ENCODE measurements at places on chromosomes 11 and 22.

DNA sequence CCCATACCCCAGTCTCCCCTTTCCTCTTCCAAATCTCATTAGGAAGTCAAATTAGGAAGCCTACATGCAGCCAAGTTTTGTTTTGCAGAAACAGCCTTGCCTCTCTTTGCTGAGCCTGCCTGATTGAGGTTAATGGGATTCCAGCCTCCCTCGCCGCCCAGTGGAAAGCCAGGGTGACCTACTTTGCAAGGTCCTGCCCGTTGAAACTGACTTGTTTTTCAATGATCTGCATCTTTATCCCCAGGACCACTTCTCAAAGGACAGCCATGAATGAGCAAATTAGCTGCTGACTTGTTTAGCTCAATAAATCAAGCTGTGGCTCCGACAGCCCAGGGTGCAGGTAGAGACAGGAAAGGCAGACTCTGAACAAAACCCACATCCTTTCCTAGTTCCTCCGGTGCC, 110.4 kb downstream of the RRAS2 start:
- peak; percentile 26 for DNase-seq

- peak; percentile 43 for DNase-seq
Measured at GRCh38 chr11:119791701-119792151, 62.7 kb upstream of the NECTIN1 start.

GRCh38 chr11:119460097-119460496, 37.1 kb upstream of the THY1 start:
- no peak for DNase-seq

GRCh38 chr22:46974631-46975585, 212.5 kb downstream of the TBC1D22A start:
- DNase-seq: no peak

DNA sequence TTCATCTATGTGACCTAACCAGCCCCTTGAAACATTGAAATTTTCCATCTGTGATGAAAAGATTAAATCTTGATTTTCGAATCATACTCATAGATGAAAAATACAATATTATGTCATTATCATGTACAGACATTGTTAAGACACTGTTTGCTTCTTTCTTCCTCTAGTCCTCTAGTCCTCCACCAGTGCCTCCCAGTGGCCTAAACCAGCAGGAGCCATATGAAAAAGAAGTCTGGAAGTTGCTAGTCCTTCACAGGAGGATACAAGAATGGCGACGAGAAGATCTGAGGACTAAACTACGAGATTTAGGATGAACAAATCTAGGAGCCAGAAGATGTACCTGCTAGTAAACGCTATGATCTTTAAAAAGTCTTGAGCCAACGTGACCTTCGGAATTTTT, 134.1 kb downstream of the SLC17A6 start:
- no peak for DNase-seq

DNA sequence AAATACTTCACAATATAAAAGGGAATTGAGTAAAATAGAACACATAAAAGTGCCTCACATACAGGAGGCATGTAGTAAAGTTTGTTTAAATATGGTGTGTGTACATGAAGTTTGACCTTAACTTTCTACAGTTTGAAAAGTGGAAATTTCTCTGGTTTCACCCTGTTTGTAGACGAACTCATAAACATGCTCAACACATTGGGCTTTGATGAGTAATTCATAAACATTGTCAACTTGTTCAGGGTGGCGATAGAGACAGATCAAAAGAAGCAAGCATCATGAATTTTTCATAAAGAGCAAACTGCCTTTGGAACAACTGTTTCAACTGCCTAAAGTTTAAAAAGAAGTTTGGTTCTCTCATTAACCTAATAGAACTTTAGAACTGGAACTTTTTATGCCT, 9.1 kb downstream of the SLN start:
- no peak for DNase-seq

DNA sequence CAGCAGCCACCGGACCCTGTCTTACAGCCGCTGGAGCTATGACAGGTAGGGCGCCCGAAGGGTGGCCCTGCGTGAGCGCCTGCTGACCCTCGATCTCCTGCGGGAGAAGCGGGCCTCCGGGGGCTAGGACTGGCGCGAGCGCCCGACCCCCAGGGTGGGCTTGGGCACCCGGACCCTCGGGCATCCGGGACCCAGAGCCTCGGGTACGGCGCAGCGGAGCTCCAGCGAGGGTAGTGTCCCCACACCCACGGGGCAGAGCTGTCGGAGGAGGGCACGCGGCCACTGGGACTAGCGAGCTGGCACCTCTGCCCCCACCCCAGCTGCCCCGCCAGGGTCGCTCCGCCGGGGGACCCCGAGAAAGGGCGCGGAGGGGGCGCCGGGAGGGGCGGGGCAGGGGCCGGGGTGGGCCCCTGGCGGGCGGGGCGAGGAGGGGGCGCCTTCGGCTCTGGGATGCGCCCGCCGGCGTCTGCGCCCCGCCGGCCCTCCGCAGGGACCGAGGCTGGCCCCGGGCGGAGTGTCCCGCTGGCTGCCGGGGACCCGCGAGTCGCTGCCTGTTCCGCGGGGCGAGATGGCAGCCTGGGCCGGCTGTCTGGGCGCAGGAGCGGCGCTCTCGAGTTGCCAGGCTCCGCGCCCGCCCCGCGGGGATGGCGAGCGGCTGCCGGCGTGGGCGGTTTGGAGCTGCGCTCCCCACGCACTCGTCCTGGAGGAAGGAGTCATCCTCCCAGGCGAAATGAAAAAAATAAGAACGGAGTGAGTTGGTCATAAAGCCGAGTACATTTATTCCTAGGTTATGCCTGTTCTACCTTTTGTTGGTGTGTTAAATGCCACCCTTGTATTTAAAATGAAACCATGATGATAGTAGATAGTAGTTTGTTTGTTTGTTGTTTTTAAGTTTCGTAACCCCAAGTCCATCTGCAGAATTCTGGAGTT, 32.4 kb downstream of the EIF3F start:
- DNase-seq: peak; percentile 46

- no peak for DNase-seq
Measured at GRCh38 chr11:67371911-67372320, 1.5 kb downstream of the CLCF1 start.

DNA sequence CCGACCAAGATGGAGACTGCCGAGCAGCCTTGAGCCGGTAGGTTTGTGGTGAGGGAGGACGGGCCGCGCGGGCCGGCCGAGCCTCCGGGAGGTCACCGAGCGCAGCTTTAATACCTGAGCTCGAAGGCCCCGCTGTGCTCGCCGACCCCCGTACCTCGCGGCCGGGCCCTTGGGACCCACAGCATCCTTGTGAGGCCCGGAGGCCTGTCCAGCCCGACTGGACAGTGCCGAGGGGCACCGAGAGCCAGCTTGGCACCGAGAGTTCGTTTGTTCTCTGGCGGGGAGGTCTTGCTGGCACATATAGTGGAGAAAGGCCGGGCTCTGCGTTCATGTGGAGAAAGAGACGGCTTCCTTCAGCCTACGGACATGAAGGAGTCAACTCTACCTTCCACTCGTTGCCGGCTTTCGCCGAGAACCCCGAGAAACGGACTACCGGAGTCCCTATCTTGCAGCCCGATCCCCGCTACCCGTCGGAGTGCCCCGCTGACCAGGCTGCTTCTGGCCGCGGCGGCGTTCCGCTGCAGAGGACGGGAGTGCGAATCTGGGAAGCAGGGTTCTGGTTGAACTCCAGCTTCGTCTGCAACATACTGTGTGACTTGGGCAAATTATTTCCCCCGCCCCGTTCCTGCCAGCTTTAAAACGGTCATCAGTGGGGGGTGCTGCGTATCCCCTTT, 349 bp downstream of the TSSC4 start:
- no peak for DNase-seq

- DNase-seq: peak; percentile 92
Measured at GRCh38 chr11:76782531-76783293, 444 bp upstream of the TSKU start.

- DNase-seq: peak; percentile 37
Measured at GRCh38 chr22:38228873-38229740, 27.3 kb downstream of the MAFF start.

DNA sequence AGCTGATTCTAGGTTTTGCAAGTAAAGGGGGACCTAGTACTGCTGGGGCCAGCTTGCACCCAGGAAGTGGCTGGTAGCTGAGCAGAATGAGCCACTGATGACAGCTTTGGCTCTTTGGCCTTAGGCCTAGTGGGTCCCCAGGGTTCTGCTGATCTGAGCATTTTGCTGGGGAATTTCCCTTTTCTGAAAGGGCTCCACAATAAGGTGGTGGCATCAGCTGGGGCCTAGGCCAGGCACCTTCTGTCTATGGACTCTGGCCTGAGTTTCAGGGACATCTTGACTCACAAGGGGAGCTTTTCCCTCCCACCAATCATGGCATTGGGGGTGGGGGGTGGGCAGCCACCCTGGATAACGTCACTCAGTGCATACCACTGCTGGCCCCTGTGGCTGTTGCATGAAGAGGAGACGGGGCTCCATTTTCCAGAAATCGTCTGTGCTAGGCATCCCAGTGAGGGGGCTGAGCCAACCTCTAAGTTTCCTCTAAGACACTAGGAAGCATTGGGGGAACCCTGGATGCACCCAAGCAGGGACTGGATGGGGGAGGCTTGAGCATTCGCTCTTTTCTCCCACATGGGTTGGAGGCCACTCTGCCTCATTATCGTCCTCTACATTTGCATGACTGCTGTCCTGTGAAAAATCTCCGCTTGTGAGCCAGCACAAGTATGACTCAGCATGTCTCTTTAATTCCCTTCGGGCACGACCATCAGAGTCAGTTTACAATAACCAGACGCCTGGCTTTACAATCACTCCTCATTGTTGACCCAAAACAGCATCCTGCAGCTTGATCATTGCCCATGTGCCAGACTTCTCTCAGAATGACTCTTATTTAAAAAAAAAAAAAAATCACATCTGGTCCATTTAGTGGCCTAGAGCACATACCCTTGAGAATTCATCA, 145.0 kb upstream of the THY1 start:
- DNase-seq: peak; percentile 16

DNA sequence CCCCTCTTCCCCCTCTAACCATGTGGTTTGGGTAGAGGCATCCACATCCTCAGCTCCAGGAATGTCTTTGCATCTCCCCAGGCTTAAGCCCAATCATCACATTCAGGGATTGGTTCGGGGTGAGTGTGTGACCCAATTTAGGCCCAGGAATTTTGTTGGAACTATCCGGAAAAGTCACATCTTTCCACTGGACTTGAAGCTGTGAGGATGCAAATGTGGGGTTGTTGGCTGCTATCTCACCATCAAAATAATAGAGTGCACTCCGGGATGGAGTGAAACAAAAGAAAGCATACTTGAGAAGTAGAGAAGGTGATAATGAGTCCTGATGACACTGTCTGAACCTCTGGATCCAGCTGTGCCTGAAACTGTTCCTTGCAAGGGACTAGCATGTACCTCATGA, 33.8 kb upstream of the OLFML1 start:
- no peak for DNase-seq

- DNase-seq: no peak
Measured at GRCh38 chr22:49568751-49569285, 258.9 kb downstream of the BRD1 start.

DNA sequence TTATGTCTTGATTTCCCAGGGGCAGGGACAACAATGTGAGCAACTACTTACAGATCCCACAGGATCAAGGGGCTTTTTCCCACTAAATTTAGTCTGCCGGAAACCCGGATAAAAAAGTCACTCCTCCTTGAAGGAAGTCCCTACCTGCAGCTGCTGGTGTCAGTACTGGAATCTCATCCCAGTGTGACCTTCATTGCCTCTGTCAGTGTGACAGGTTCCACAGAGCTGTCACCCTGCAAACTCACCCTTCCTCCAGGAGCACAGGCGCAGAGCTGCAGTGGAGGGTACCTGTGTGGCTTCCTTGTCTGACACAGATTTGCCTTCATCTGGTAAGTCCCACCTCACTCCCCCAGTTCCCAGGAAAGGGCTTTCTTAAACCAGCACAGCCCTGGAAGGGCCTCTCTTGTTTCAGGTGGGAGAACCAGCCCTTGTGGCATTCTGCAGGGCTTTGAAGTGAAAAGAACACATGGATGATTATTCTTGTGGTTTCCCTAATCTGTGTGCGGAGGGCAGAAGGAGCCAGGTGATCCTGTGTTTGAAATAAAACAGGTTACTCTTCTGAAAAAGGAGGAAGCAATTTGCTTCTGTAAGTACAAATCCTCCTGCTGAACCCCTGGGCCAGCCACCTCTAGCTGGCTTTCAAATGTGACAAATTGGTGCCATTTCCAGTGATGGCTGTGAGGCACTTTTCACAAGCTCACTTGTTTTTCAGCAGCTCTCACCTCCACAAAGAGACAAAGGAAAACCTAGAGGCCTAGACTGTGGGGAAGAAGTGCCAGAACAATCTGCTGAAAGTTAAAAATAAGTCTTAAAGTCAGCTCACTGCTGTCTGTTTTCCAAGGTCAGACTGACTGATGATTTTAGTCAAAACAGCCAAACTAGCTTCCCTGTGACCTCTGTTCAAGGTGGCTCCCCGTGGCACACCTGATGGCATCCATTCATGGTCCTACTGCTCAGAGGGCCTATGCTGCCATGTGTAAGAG, 9.2 kb upstream of the PRSS23 start:
- no peak for DNase-seq

DNA sequence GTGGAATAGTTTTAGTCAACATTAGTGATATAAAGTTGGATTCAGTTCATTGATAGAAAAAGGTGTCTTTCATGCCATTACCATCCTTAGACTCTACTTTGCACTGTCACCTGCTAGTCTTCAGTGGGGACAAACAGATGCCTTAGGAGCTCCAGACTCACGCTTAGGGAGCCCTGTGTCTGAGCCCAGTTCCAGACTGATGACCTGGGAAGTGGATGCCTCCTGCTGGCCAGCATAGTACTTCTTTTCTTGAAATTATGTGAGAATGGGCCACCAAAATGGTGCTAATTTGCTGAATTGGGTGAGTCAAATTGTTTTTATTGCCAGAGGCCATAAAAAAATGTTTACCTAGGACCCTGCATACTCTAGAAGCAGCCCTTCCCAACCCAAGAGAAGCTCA, 53.9 kb downstream of the NOX4 start:
- no peak for DNase-seq

GRCh38 chr22:46422896-46423295, 87.4 kb downstream of the TRMU start:
- peak; percentile 30 for DNase-seq

- no peak for DNase-seq
Measured at GRCh38 chr11:3093281-3094191, 36.3 kb upstream of the CARS1 start.

DNA sequence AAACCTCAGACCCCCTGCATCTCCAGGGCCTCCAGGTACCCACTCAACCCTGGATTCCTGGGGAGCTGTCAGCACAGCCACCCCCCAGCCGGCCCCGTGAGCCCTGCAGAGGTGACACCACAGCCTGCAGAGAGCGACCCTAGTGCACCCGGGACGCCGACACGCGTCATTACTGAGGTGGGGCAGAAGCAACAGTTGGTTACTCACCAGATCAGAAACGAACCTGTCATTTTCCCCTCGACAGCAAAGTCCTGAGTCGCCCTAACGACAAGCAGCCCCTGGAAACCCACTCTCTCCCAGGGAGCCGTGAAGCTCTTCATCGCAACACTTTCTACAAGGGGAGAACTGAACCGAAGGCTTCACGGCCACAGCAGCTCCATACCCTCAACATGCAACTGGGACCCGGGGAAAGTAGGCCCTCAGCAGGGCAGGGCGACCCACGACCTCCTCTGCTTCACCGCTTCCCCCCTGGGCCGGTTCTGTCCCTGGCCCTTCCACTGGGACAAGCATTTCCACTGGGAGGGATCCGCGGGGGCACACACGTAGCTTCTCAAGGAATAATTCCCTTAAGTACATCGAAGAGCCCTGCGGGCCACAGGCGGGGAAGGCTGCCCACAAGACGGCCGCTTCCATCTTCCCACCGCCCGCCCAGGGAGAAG, 1.6 kb downstream of the BRD1 start:
- no peak for DNase-seq

All from testis (tissue), 5 donors.